ENCODE measurements at places on chromosomes 6 and 20. TPM values are rescaled to one million over a fixed set of nuclear protein-coding genes. Genes with fewer than 3 reads are reported as not detected.

DNA sequence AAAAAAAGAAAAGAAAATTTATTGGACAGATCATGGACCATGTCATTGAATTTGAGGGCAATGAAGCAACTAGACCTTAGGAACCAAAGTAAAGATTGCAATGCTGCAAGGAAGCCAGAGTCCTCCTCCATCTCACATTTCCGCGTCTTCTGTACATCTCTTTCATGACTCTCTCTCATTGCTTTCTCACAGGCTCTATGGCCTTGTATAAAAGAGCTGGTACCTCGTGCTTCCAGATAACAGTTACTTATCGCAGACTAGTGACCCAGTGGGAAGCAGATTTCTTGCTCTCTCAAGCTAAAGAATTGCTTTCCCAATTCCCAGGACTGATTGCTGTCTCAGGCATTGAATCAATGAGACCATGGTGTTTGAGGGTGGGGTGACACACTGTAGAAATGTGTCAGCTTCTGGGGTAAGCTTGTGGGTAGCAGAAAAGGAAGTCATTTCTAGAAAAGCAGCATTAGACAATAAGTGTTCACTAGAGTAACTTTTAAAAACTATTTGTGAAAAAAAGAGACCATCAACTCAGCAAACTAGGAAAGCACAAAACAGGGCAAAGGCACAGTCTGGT lies 635.3 kb downstream of the UTRN start:
- no peak for DNase-seq

GRCh38 chr20:63051911-63052310 lies 45.1 kb upstream of the BHLHE23 start:
- DNase-seq, result no peak

DNA sequence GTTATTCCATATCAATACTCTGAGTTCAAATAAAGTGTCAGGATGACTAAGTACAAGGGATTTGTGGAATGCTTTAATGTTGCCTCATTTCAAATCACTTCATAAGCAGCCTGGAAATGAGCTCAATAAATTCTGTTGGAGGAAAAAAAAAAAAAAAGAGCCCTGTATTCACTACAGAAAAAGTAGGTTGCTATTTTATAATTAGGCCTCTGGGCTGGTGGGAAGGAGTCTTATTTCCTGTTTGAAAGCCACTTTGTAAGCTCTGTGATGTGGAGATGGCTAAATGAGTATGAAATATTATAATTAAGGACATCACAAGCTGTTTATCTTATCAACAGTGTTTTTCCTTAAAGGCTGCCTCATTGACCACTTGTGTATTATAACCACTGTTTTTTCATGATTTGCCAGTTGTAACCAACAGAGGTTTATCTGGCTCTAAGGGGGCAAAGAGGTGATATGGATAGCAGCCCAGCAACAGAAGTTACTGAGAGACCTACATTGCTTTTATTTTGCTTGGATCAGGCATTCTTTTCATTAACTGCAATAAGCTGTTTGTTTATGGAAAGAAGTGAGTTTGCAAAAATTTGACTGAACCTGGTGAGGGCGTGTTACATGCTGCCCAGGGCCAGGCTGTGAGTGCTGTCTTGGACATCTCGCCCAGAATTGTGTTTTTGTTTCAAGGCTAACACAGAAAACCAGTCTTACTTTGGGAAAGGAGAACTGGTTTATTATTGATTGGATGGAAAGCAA lies 563.3 kb upstream of the MAP3K7 start:
- no peak for DNase-seq

GRCh38 chr6:158801655-158802294 lies 17.4 kb downstream of the EZR start:
- no peak for DNase-seq

- DNase-seq, result no peak
Measured at GRCh38 chr6:144634371-144634770, 349.2 kb downstream of the UTRN start.

- no peak for DNase-seq
Measured at GRCh38 chr6:110034667-110035036, 56.5 kb downstream of the GPR6 start.

- no peak for DNase-seq
Measured at GRCh38 chr6:79513111-79513510, 24.1 kb downstream of the LCA5 start.

BHLHE23 gene
- total RNA-seq, result not detected

DNA sequence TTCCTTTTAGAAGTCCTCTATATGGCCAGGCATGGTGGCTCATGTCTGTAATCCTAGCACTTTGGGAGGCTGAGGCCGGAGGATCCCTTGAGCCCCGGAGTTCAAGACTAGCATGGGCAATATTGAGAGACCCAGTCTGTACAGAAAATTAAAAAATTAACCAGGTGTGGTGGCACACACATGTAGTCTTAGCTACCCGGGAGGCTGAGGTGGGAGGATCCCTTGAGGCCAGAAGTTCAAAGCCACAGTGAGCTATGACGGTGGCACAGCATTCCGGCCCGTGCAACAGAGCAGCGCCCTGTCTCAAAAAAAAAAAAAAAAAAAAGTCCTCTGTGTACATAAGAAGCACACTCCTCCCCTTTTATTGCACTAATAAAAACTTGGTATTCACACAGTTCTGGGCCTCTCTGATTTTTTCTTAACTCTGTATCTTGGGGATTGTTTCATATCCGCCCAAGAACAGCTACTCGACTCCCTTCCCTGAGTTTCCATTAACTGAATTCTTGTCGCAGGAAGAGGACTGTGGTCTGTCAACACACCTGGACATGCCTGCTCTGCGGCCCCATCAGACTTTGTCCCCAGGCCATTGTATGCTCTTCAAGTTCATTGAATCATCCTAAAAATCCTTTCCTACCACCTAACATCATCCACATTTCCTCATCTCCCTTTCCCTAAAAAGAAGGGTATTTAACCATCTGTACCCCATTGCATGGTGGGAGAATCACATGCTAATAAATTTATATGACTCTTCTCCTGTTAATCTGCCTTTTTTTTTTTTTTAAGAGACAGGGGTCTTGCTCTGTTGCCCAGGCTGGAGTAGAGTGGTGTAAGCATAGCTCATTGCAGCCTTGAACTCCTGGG lies 25.9 kb upstream of the PPP1R3G start:
- no peak for DNase-seq

DNA sequence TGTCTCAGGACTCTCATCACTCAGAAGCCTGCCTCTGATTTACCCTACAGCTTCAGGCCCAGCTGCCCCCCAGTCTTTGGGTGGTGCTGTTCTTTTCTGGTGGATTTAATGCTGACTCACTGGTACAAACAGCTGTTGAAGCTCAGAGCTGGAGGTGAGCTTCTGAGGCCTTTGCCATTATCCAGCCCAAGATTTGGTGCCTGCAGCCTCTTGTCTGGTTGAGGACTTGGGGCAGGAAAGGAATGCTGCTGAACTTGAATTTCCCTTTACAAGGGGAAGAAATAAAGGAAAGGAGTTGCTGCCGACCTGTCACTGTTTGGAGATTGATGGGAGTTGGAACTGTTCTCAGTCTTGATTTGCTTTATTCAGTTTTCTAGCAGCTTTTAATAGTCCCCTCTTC lies 19.8 kb downstream of the ABCF1 start:
- no peak for DNase-seq

GRCh38 chr6:11324453-11325015 lies 92.1 kb upstream of the NEDD9 start:
- no peak for DNase-seq

GRCh38 chr6:19851241-19852089 lies 14.3 kb downstream of the ID4 start:
- peak; percentile 16 for DNase-seq

- no peak for DNase-seq
Measured at GRCh38 chr6:26477426-26477825, 19.7 kb downstream of the BTN2A1 start.

DDO gene
- total RNA-seq, result 2.0 TPM

DNA sequence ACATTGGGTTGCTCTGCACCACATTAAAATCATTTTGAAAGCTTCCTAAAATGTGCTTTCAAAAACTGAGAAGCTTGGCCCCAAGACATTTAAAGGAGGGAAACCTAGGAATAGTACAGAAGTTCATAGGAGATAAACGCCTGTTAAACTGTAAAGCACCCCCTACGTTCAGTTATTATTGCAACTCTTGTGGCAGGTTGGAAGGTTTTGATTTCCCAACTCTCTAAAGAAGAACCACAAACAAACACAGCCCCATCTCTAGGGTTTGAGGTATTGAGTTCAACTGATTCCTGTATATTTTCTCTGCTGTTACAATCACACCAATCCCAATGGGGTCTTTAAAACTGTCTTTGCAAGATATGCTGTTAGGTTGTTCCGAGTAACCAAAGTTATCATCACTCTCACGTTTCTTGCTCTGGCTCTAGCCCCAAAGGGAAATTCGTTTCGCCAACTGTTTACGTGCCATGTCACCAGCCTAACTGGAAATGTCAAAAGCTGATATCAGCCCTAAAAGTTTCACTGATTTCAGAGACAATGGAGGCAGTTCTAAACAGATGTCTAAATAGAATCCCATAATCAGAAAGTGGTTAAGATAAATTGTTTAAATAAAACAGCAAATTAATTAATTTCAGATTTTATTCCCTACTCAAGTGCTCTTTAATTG lies 12.1 kb downstream of the TFAP2A start:
- DNase-seq, result no peak

HLA-DOB gene
- total RNA-seq, result 1.2 TPM

- no peak for DNase-seq
Measured at GRCh38 chr20:48603116-48603818, 224.5 kb downstream of the PREX1 start.

DNA sequence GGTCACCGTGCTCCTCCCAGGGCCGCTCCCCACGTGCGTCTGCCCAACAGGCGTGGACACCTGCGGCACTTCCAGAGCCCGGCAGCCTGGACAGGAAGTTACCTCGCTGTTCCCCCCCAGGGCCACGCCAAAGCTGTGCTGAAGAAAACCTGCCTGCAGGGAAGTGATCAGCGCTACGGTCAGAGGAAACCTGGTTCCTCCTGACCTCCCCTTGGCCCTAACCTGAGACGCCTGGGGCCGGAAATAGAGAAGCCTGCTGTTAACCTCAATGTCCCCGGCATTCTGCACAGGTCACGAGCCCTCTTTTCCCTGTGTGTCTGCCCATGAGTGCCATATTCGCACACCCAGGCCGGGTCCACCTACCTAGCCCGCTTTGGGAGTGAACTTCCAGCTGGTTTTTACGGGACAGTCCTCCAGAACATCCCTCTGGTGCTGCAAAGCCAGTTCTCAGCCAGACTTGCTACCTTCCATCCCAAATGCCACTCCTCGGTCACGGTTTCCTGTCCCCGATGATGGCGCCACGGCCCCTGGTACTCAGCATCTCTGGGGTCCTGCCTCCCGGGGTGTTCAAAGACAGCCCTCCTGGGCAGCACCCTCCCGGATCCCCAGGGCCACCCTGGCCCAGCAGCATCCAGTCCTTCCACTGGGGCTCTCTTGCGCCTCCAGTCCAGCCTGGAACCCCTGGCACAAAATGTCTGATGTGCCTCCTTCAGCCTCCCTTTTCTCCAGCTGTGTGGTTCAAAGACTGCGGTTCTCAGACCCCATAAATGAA lies 12.0 kb upstream of the IRF4 start:
- no peak for DNase-seq

- DNase-seq, result no peak
Measured at GRCh38 chr20:35968930-35969329, 540 bp downstream of the CNBD2 start.

LY6G6D gene
- not detected for total RNA-seq

DNA sequence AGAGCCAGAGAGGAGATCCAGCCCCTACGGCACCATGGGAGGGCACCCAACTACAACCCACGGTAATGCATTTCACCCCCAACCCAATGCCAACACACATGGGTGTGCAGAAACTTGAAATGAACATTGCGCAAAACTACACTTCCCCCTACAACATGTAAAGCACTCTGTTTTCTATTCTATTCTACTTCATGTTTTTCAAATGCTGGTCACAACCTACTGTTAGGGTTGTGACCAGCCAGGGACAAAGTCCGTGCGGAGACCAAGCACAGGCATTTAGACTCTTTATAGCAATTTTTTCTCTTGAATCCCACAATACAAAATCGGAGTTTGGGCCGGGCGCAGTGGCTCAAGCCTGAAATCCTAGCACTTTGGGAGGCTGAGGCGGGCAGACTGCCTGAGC lies 90.6 kb downstream of the MRPL14 start:
- DNase-seq, result no peak

DNA sequence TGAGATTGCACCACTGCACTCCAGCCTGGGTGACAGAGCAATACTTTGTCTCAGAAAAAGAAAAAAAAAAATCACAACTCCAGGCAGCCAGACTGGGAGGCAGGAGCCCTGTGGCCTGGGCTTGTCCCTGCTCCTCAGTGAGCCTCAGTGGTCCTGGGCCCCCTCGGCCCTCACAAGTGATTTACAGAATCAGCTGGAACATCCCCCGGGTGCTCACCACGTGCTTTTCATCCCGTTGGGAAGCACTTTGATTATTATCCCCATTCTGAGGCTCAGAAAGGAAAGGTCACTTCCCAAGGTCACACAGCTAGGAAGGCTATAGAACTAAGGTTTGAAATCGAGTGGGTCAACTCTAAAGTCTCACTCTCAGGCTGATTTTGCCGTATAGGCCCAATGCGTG lies 43.1 kb upstream of the TLDC2 start:
- DNase-seq, result no peak

- DNase-seq, result no peak
Measured at GRCh38 chr20:19397666-19398065, 185.2 kb downstream of the SLC24A3 start.

- no peak for DNase-seq
Measured at GRCh38 chr20:49899541-49900383, 15.6 kb downstream of the SPATA2 start.

- no peak for DNase-seq
Measured at GRCh38 chr20:58635279-58635665, 15.8 kb upstream of the STX16 start.

DNA sequence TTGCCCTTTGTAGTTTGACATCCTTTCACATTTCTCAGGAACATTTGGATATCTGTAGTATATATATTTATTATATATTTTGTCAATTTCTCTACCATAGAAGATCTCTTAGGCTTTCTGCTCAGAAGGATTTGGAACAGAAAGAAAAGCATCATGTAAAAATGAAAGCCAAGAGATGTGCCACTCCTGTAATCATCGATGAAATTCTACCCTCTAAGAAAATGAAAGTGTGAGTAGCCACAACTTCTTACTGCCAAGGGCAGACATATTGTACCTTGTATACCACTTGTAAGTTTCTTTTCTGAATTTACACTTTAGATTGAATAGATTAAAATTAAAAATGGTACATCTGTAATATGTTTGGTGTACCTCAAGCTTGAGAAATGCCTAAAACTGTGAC lies 31.2 kb downstream of the TPX2 start:
- no peak for DNase-seq

GRCh38 chr6:106547601-106548453 lies 81.5 kb downstream of the RTN4IP1 start:
- DNase-seq, result no peak
